ENCODE measurements at places on chromosomes 12 and 14.

DNA sequence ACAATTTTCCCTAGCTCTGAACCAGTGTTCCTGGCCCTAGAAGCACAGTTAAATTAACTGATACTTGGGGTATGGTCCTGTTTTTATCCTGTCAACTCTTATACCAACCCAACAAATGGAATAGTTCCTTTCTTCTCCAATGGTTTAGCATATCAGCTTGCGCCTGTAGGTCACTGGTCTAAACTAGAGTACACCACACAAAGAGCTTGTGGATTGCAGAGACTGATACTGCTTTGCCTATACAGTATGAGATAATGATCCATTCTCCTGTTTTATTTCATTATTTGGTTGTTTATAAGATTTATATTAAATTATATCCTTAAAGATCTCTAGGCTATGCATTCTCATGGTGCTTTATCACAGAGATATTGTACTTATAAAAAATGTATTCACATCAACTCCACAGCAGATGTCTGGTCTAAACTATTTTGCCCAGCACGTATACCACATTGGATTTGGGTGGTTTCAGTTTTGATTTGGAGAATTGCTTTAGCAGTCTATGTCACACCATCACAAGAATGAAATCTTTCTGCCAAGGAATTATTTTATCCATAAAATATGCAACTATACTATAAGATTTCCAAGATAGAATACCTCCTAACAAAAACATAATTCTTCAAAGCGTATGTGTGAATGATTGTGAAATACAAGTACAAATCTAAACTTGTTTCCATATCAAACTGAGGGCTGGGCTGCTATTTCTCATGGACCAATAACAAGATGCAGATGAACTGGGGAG is 142.1 kb downstream of the SLC16A7 start:
- DNase-seq, result no peak

DNA sequence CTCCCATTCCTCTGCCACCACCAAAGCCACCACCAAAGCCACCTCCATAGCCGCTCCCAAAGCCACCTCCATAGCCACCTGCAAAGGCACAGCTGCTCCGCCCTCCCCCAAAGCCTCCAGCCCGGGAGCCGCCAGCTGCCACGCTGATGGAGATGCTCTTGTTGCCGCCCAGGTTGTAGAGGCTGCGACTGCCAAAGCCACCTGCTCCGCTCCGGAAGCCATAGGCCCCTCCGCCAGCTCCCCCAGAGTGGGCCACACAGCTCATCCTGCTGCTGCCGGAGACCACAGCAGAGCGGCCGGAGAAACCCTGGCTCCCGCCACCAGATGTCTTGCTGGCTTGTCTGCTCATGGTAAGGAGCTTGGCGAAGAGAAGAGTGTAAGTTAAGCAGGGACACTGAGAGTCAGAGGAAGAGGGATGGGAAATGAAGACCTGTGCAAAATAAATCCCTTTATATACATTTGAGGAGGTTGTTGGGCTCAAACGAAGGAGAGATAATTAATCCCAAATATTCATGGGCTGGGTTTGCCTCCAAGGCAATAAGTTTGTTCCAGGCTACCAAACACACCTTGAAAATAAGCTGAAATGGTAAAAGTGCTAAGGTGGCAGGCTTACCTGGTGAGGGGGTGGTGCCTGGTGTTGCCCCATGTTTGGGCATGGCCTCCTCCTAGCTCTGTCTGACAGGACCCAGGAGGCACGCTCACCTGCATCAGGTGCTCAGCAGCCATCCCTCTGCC is at the start of gene KRT3:
Gene KRT3, minus strand, starts transcription at position 424 of the 735 bp plus-strand sequence. Its CDS starts 75 bp downstream, at position 349.
- DNase-seq, result no peak

- no peak for DNase-seq
Observed at GRCh38 chr12:132488127-132489077, 1.5 kb upstream of the FBRSL1 start.

DNA sequence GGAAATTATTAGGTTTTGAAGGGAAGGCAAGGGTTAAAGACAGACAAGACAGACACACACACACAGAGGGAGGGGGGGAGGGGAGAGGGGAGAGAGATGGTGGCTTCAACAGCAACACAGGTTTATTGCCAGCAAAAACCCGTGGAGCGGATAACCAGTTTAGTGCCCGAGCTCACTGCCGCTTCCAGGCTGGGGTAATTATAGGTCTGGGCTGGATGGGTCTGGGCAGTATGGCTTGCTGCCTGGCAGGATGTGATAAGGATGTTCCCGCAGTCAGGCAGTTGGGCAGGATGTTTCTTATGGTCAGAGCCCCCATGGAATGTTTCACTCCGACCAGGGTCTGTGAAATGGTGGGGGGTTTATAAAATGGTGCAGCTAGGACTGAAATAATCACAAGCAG is 4.4 kb upstream of the TDRD9 start:
- DNase-seq, result no peak

DNA sequence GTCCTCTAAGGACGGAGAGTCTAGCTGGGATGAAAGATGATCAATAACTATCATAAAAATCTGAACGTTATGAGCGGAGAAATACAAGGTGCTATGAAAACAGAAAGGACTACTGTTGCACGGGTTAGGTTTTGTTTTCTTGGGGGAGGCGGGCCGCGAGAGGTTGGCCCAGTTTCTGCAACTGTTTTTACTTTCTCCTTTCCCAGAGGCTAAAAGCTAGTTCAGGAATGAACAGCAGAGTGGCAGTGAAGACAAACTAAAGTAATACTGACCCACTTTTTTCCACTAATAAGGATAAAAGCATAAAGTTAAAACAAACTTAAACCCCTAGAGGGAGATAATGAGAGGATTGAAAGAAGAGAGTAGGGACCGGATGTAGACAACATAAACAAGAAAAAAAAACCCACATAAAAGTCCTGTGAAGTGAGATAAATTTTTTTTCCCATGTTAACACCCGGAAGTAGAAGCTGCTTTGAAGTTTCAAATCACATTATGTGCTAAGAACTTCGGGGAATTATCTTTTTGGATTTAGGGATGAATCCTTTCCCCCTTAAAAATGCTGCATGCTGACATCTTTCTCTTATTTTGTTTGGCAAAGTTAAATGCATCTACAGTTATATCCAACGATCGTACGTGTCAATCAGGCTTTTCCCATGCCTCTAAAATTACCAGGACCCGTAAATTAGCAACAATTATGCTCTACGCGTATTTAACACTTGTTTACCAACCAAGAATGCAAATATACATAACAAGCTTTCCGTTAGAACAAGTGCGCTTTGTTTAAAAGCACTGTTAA is 1.0 kb upstream of the CDK17 start:
- peak; percentile 77 for DNase-seq

- no peak for DNase-seq
Observed at GRCh38 chr14:100871234-100872186, 32.0 kb downstream of the RTL1 start.
